ENCODE measurements at places on chromosomes 3 and 15.
A peak's percentile ranks its signal among the peaks of the same experiment; 100 is the strongest.

DNA sequence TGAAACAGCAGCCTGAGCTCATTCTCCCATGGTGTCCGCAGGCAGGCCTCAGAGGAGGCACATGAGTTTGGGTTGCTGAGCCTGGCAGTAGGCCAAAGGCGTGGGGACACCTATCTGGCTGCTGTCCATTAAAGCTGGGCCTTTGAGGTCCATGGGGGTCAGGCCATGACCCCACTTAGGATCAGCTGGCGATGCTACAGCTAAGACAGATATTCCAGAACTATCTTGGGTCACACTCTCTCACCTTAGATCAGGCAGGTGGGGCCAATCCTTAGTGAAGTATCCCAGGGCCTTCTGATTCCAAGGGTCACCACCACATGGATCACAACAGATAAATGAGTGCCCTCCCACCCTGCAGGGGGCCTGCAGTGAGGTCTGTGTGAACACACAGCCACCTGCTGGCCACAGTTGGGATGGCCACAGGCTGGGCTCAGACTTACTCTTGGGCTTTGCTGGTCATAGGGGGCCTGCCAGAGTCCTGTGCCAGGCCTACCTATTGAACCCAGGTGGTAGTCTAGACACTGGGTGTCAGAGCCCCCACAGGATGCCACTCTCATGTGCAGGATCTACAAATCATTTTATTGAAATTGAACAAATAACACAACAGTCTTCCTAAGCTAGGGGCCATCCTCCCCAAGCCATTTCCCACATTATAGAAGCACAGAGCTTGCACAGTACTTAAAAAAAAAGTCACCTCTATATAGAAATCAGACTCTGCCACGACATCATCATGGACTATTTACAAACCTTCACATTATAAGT is 2.0 kb upstream of the HYAL2 start:
- peak; percentile 95 for DNase-seq

DNA sequence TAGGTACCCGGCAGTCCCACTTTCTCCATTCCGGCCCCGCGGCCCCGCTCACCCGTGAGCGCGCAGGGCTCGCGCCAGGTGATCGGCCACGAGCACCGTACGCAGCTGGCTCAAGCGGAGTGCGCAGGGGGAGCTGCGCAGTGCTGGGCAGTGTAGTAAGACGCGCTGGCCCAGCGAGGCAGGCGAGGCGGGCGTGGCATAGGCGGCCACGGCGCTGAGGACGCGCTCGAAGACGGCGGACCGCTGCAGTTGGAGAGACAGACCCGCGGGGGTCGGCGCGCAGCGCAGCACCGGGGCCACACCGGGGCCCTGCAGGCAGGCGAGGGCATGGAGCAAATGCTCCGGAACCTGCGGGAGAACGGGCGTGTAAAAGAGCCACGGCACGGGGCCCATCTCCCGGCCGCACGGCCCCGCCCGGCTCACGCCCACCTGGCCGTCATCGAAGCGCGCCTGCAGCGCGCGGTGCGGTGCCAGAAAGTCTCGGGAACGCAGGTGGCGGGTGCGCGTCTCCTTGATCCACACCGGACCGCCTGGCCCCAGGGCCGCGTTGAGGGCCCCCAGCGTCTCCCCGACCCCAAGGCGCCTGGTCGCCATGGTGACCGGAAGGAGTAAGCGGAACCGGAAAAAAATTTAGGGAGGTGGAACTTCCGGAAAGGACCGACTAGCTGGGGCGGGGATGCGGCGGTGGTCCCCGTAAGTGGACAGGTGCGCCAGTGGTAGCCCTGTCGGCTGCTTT is at the start of gene DALRD3:
DALRD3 (minus strand) TSS at position 610 of the 736 bp plus-strand sequence; CDS start at position 594, 16 bp downstream.
- DNase-seq = peak; percentile 92

DNA sequence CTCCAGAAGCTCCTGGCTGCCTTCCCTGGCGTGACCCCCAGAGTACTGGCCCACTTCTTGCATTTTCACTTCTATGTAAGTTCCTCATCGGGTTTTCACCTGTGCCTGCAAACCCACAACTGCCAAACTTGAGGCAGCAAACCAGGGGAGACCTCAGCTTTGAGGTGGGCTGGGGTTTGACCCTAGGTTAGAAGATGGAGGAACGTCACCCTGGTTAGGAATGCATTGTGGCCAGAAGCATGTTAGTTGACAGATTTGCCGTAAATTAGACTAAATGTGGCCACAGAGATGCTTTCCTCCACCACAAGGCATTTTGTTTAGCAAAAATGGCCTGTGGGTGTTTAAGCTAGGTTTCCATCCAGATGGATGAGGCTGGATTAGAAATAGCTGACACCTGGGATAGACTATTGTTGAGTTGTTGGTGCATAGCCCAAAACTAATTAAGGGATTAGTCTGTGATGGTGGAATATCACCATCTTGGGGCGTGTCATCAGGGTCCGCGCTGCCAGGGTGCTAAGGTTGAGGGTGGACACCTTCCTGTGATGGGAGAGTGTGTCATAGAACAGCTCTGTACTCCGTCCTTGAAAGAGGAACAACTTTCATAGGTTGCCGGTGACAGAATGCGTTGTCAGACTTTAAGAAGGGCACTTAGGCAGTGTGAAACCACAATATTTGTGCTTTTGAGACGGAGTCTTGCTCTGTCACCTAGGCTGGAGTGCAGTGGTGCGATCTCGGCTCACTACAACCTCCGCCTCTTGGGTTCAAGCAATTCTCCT is 3.6 kb downstream of the NISCH start:
- no peak for DNase-seq

DNA sequence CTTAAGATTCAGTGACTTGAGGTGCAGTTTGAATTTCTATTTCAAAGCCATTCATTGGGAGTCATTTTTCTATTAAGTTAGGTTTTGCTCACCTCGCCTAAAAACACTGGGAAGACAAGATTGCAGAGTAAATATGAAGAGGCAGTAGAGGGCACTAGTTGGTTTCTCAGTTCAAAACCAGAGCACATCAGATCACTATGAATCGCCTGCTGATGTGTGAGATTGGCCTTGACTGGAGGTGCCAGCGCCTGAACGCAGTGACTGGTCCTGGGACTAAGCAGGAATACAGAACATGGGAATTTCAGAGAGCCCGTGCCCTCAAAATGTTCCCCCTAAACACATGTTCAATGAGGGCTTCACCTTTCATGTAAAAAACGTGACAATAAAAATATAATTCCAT is 229.0 kb downstream of the ITPR1 start:
- peak; percentile 28 for DNase-seq

GRCh38 chr3:141412936-141413354 is 44.6 kb downstream of the ZBTB38 start:
- no peak for DNase-seq

DNA sequence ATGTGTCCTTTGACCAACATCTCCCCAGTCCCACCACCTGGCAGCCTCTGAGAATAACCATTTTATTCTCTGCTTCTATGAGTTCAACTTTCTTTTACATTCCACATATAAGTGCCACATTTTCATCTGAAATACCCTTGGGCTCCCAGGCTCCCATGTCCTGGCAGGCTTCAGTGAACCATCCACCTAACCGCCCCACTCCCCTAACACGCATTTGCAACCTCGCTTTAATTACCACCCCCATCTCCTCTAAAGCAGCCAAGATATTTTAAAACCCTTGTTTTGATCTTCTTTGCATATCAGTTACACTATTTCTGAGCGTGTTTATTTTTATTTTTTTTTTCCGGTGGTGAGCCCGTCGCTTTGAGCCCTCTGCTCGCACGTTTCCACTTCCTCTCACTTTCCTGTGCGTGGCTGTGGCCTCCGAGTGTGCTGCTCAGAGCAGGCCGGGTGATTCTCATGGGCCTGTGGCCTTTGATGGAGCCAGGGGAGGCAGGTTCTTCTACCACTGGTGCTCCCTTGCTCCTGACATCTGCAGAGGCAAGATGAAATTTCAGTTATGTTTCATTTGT is 195.4 kb upstream of the LPP start:
- DNase-seq = no peak
